ENCODE measurements at places on chromosomes 7 and 10. TPM values are rescaled to one million over a fixed set of nuclear protein-coding genes. Genes with fewer than 3 reads are reported as not detected.

FZD1 gene
- 15.3 TPM for total RNA-seq

PRKCQ gene
- total RNA-seq, result 2.4 TPM

LRRC4 gene
- 3.2 TPM for total RNA-seq

CHPF2 gene
- 56.5 TPM for total RNA-seq

TASOR2 gene
- 80.3 TPM for total RNA-seq

JAKMIP3 gene
- total RNA-seq, result 1.3 TPM

FAM237B gene
- not detected for total RNA-seq

GHRHR gene
- total RNA-seq, result not detected

VCL gene
- total RNA-seq, result 131 TPM

BCL7B gene
- total RNA-seq, result 42.5 TPM

SCIN gene
- total RNA-seq, result 3.9 TPM

DNA sequence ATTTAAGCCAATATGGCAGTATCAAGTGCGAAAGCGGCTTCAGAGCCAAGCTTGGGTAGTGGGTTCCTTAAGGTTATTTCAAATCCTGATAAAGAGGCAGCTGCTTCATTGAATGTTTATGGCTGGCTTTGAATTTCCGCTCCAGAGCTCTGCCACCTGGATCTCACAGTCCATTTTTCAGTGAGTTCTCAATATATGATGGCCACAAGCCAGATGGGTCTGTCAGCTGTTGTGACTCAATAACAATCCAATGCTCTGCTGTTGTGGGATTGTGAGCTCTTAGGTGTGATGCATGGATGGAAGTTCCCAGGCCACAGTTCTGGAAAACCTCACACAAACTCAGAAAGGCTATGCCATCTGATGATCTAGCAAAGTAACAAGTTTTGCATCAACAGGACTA lies 743.8 kb upstream of the LRRN3 start:
- no peak for DNase-seq
- H3K27me3 ChIP-seq, result no peaks in the 10 kb centered on the region
- H3K4me3 ChIP-seq, result no peak overlapping the region

- no peaks in the 10 kb centered on the region for H3K4me1 ChIP-seq
- H3K27me3 ChIP-seq, result no peaks in the 10 kb centered on the region
- DNase-seq, result no peak
- H3K4me3 ChIP-seq, result no peak overlapping the region
Observed at GRCh38 chr7:11491811-11492210, 340.2 kb downstream of the THSD7A start.

- no peaks in the 10 kb centered on the region for H3K27me3 ChIP-seq
- no peak overlapping the region for H3K4me3 ChIP-seq
- peaks cover 67% of the 10 kb centered on the region for H3K4me1 ChIP-seq
- H3K36me3 ChIP-seq, result no peaks in the 10 kb centered on the region
- no peak for DNase-seq
Observed at GRCh38 chr10:124735491-124736286, 8.5 kb downstream of the FAM53B start.

GRCh38 chr7:123348690-123349089 lies 148.9 kb upstream of the SLC13A1 start:
- no peaks in the 10 kb centered on the region for H3K36me3 ChIP-seq
- no peak for DNase-seq

- H3K4me1 ChIP-seq, result peaks cover 19% of the 10 kb centered on the region
- peaks cover 11% of the 10 kb centered on the region for H3K36me3 ChIP-seq
- H3K27me3 ChIP-seq, result no peaks in the 10 kb centered on the region
- H3K27ac ChIP-seq, result peak overlapping the region; percentile 32
- DNase-seq, result no peak
Observed at GRCh38 chr10:44234483-44234875, 150.4 kb downstream of the CXCL12 start.

DNA sequence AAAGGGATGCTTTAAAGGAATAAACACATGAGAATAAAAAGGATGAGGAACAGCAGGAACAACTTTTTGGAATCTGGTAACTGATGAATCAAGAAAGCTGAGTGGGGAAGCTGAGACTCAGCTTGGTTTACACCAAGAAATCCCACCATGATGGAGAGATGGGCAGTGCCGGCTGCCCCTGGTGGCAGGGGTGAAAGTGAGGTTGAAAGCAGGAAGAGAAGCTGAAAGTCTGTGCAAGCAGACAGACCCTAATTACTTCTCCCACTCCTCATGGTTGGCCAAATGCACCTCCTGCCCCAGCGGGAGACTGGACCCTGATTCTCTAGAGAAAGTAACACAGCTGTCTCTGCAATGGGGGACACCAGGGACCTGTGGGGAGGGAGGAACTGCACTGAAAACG lies 57.6 kb upstream of the NANOS1 start:
- peaks cover 19% of the 10 kb centered on the region for H3K36me3 ChIP-seq
- H3K4me3 ChIP-seq, result no peak overlapping the region
- no peaks in the 10 kb centered on the region for H3K27me3 ChIP-seq
- peak overlapping the region; percentile 93 for H3K27ac ChIP-seq
- peaks cover 33% of the 10 kb centered on the region for H3K4me1 ChIP-seq

DNA sequence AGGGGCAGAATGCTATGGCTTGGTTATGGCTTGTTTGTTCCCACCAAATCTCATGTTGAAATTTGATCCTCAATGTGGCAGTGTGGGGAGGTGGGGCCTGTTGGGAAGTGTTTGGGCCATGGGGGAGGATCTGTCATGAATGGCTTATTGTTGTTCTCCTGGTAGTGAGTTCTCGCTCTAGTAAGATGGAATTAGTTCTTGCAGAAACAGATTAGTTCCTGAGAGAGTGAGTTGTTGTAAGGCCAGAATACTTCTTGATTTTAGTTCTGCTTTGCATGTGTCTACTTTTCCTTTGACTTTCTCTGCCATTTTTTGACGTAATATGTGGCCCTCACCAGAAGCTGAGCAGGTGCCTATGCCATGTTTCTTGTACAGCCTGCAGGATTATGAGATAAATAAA lies 188.2 kb downstream of the KIF20B start:
- peaks cover 2% of the 10 kb centered on the region for H3K27me3 ChIP-seq
- no peaks in the 10 kb centered on the region for H3K4me1 ChIP-seq
- no peaks in the 10 kb centered on the region for H3K36me3 ChIP-seq
- no peak for DNase-seq
- H3K27ac ChIP-seq, result no peak overlapping the region
- H3K4me3 ChIP-seq, result no peak overlapping the region

DNA sequence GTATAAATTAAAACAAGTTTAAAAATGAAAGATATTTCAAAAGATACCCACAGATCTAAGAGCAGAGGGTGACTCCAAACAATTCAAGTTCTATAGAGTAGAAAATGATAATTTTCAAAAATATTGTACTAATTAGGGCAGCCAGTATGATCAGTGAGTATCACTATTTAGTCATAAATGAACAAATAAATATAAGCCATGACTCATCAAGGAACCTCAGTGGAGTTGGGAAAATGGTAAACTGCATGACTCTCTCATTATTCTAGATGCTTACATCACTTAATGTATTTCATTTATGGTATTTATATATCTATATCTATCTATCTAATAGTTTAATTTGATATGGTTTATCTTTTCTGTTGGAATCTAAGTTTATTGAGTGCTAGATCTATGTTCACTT lies 94.3 kb downstream of the THSD7A start:
- no peak for DNase-seq
- no peaks in the 10 kb centered on the region for H3K36me3 ChIP-seq
- peaks cover 7% of the 10 kb centered on the region for H3K4me1 ChIP-seq
- peaks cover 2% of the 10 kb centered on the region for H3K27me3 ChIP-seq

DNA sequence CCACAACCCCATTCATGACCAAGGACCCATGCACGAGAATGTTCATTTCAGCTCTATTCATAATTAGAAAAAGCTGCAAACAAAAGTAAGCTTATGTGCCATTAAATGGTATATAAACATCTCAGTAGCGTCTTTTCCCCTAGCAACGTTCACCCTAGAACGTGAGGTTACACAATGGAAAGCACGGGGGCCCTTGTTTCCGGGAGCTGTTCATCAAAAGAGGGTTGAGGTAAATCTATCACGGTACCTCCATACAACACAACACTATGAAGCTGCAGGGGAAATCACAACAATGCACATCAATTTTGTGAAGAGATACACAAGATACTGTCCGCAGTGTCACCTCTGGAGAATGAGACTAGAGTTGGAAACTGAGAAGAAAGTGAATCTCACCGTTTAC lies 80.9 kb upstream of the DDC start:
- no peaks in the 10 kb centered on the region for H3K27me3 ChIP-seq
- peaks cover 17% of the 10 kb centered on the region for H3K36me3 ChIP-seq
- DNase-seq, result no peak
- H3K4me1 ChIP-seq, result peaks cover 4% of the 10 kb centered on the region
- H3K27ac ChIP-seq, result no peak overlapping the region

DNA sequence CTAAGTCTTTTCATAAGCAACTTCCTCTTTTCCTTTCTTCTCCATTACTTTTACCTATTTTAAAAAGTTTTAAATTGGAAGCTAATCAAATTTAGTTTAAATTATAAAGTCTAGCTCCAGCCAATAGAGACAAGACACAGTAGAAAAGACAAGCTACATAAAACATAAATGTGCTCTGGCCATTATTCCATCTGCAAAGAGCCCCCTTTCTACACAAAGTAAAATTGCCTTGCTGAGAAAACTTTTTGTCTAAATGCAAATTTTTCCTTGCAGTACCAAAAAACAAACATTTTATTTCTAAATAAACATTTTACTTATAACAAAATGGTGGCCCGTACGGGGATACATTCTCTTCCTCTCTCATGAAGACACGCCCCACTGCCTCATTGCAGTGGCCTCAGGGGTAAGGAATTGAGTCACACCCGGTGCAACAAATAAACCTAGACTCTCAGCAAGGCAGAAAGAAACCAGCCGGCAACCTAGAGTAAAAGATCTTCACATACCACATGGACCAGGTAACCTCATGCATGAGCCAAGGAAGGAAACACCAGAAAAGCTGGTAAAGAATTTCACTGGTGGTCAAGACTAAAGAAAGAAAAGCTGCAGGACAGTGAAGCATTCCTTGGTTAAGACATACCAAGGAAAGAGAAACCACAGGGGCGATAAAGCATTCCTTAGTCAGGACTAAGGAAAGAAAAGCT lies 71.6 kb upstream of the ZNF746 start:
- peaks cover 70% of the 10 kb centered on the region for H3K36me3 ChIP-seq
- no peak for DNase-seq
- H3K27ac ChIP-seq, result no peak overlapping the region
- no peaks in the 10 kb centered on the region for H3K27me3 ChIP-seq

DNA sequence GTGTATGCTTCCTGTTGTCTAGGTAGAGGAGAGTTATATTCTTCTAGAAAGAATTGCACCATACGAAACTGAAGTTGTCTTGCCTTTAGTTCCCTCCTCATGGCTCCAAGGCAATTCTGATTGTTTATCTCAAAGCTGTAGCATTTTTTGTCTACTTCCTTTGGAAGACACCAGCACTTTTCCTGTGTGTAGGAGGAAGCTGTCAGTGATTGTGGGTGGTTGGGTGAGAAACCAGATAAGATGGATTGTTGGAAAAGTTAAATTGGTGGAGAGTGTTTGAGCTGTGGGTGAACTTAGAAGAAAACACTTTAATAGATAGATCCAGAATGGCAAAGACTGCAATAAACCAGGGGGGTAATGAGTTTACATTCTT lies 12.1 kb upstream of the CSTF2T start:
- peak overlapping the region; percentile 39 for H3K27ac ChIP-seq
- peaks cover 30% of the 10 kb centered on the region for H3K4me1 ChIP-seq
- H3K27me3 ChIP-seq, result no peaks in the 10 kb centered on the region
- no peak overlapping the region for H3K4me3 ChIP-seq

DNA sequence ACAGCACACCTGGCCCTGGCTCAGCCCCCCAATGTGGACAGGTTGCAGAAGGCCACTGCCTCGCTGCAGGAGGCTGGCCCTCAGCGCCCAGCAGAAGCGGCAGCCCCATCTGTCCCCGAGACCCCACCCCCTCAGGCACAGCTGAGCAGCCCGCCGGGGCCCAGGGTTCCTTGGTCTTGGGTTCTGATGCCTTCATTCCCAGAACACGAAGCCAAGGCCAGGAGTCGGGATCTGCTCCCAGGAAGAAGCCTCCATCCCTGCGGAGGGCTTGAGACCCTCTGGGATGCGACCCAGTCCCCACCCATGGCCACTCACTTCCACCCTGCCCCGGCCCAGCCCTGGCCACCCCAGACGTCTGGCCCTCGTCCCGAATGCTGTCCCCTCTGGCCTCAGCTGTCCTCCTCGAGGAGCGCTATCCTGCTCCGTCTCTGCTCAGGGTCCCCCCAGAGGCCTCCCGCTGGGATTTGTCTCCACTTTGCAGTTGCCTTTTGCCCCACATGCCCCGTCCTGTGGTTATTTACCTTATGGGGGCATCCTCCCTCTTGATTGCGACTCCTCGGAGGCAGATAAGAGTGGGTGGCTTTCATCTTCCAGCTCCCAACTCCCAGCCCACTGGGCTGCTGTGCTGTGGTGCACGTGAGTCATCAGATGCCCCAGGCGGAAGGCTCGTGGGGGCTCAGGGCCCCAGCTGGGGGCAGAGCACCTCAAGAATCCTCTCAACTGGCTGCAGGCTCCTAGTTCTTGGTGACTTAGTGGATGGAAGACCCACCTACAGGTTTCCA lies 97.5 kb downstream of the MKI67 start:
- no peak overlapping the region for H3K4me3 ChIP-seq
- H3K27me3 ChIP-seq, result no peaks in the 10 kb centered on the region
- peaks cover 7% of the 10 kb centered on the region for H3K4me1 ChIP-seq
- no peak for DNase-seq

DNA sequence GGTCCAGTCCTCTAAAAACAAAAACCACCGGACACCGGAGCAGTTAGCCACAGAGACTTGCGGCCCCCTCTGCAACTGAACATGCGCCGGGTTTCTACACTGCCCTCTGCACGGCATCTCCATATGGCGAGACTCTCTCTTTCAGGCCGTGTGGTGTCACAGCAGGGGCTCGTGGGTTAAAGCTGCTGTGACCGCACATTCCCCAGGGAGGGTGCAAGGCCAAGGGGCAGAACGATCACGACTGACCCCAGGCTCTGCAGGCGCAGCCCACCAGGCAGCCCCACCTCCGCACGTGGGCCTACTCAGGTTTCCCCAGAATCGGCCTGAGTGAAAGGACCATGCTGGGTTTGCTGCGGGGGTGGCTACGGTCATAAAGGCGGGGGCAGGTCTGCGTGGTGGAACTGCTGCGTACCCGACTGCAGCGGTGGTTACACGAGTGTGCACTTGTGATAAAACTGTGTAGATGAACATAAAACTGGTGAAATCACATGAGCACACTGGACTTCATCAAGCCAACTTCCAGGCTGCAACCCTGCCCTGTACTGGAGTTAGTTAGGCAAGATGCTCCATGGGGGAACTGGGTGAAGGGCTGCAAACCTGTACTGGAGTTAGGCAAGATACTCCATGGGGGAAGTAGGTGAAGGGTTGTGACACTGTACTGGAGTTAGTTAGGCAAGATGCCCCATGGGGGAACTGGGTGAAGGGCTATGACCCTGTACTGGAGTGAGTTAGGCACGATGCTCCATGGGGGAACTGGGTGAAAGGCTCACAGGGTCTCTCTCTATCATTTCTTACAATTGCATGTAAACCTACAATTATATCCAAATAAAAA lies 81.4 kb upstream of the PPP2R2D start:
- peaks cover 26% of the 10 kb centered on the region for H3K27me3 ChIP-seq
- no peak overlapping the region for H3K27ac ChIP-seq
- DNase-seq, result peak; percentile 27
- H3K4me3 ChIP-seq, result no peak overlapping the region

Data from mesothelial cell of epicardium (in vitro differentiated cells).